ENCODE measurements at places on chromosomes 2 and 18.

- DNase-seq, result no peak
- no peaks in the 10 kb centered on the region for H3K27me3 ChIP-seq
- no peaks in the 10 kb centered on the region for H3K36me3 ChIP-seq
- no peak overlapping the region for H3K27ac ChIP-seq
- H3K4me3 ChIP-seq, result no peak overlapping the region
- peaks cover 28% of the 10 kb centered on the region for H3K4me1 ChIP-seq
These were observed 1039.9 kb upstream of the POU3F3 start for GRCh38 chr2:103814016-103814415.

- no peak for DNase-seq
- peaks cover 4% of the 10 kb centered on the region for H3K4me1 ChIP-seq
- H3K4me3 ChIP-seq, result no peak overlapping the region
- H3K27me3 ChIP-seq, result no peaks in the 10 kb centered on the region
These were observed 601.0 kb downstream of the SLC4A3 start for GRCh38 chr2:220228310-220229006.

GRCh38 chr18:22790545-22791309 is 142.4 kb upstream of the RBBP8 start:
- no peak for DNase-seq
- H3K27me3 ChIP-seq, result no peaks in the 10 kb centered on the region
- H3K36me3 ChIP-seq, result no peaks in the 10 kb centered on the region
- no peak overlapping the region for H3K27ac ChIP-seq
- H3K4me3 ChIP-seq, result no peak overlapping the region
- no peaks in the 10 kb centered on the region for H3K4me1 ChIP-seq

- no peak overlapping the region for H3K4me3 ChIP-seq
- DNase-seq, result no peak
- peaks cover 29% of the 10 kb centered on the region for H3K4me1 ChIP-seq
- H3K27ac ChIP-seq, result no peak overlapping the region
These were observed 129.4 kb downstream of the TCF4 start for GRCh38 chr18:55458456-55459203.

DNA sequence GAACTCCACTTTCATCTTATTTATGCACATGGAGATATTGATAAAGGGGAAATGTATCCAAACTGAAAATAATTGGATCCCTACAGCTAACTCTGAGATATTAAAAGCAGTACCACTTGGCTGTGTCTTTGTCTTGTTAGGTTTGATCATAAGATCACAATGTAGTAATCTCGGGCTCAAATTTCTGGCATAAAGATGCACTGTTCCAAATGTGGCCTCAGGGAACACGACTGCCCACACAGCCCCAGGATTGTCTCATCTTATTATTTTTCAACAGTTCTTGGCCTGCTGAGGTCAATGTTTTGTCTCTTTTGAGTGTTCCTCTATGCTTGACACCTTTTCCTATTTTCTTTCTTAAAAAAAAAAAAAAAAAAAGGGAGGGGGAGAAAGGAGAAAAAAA is 114.1 kb downstream of the GBX2 start:
- no peaks in the 10 kb centered on the region for H3K36me3 ChIP-seq
- no peak for DNase-seq
- H3K4me3 ChIP-seq, result peak overlapping the region; percentile 21
- H3K27me3 ChIP-seq, result no peaks in the 10 kb centered on the region
- H3K4me1 ChIP-seq, result peaks cover 38% of the 10 kb centered on the region

DNA sequence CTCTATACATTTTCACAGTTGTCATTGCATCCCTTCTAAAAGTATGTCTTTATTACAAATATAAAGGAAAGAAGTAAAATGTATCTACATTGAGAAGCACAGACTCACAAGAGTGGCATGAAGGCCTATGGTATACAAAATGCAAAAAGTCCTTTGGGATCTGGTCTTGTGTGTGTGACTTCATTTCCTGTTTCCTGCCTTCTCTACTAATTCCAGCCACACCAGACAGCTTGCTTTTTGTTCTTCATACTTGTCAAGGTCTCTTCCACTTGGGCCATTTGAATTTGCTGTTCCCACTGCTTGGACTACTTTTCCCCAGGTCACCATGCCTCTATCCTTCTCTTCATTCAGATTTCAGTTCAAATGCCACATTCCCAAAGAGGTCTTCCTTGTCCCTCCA is 6.7 kb upstream of the PNO1 start:
- 0 out of 2 replicates have a peak, but pooled peaks cover 2% of the 10 kb centered on the region for H3K36me3 ChIP-seq
- no peak overlapping the region for H3K27ac ChIP-seq
- DNase-seq, result no peak
- H3K27me3 ChIP-seq, result no peaks in the 10 kb centered on the region
- peaks cover under 1% of the 10 kb centered on the region for H3K4me1 ChIP-seq
- H3K4me3 ChIP-seq, result no peak overlapping the region

DNA sequence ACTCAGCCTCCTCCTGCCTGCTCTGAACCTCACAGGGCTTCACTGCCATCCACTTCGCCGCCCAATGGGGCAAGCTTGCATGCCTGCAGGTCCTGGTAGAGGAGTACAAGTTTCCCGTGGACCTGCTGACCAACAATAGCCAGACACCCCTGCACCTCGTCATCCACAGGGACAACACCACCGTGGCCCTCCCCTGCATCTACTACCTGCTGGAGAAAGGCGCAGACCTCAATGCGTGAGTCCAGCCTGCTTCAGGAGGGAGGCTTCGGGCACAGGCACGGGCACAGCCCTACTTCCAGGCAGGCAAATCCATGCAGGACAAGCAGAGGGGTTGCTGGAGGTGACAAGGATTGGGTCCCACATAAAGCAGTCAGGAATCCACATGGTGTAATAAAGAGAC is 1.2 kb downstream of the ANKRD53 start:
- DNase-seq, result no peak
- H3K27me3 ChIP-seq, result peaks cover 22% of the 10 kb centered on the region
- H3K27ac ChIP-seq, result no peak overlapping the region

- H3K4me3 ChIP-seq, result no peak overlapping the region
- peak; percentile 70 for DNase-seq
- H3K27me3 ChIP-seq, result no peaks in the 10 kb centered on the region
- H3K27ac ChIP-seq, result peak overlapping the region; percentile 72
- H3K36me3 ChIP-seq, result peaks cover 4% of the 10 kb centered on the region
- H3K4me1 ChIP-seq, result peaks cover 16% of the 10 kb centered on the region
These were observed 224.5 kb downstream of the TXNL1 start for GRCh38 chr18:56413862-56414261.

DNA sequence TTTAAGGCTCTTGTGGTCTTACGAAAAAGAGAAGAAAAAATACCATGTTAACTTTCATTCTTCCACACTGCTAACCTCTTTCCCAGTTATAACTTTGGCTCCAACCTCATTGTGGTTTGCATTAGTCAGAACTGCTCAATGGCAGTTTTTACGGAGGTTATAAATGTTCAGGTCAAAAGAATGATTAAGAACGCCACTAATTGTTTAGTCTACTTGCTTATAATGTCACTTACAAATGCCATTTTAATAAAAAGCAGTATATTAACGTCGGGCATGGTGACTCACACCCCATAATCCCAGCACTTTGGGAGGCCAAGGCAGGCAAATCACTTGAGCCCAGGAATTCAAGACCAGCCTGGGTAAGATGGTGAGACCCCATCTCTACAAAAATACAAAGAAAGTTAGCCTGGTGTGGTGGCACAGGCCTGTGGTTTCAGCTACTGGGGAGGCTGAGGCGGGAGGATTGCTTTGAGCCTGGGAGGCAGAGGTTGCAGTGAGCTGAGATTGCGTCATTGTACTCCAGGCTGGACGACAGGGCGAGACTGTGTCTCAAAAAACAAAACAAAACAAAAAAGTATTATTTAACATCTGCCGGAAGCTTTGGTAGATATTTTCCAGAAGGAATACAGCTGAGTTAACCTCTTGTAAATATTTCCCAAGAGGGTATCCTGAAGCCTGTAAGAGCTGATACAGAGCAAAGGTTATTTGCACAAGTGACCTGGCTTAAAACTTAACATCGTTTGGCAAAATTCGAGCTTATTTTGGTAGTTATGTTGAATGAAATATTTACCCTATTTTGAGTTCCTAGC is 5.1 kb downstream of the AGPS start:
- no peak overlapping the region for H3K4me3 ChIP-seq
- H3K27me3 ChIP-seq, result no peaks in the 10 kb centered on the region
- H3K4me1 ChIP-seq, result peaks cover 32% of the 10 kb centered on the region
- H3K27ac ChIP-seq, result no peak overlapping the region

- no peak overlapping the region for H3K27ac ChIP-seq
- H3K4me3 ChIP-seq, result no peak overlapping the region
- no peaks in the 10 kb centered on the region for H3K27me3 ChIP-seq
- H3K4me1 ChIP-seq, result no peaks in the 10 kb centered on the region
- peaks cover 5% of the 10 kb centered on the region for H3K36me3 ChIP-seq
These were observed 141.4 kb downstream of the SNTG2 start for GRCh38 chr2:1091895-1092585.

GRCh38 chr2:36964496-36965058 is 1.8 kb downstream of the STRN start:
- peak overlapping the region; percentile 92 for H3K4me3 ChIP-seq
- no peaks in the 10 kb centered on the region for H3K27me3 ChIP-seq
- no peak for DNase-seq
- H3K27ac ChIP-seq, result peak overlapping the region; percentile 95

DNA sequence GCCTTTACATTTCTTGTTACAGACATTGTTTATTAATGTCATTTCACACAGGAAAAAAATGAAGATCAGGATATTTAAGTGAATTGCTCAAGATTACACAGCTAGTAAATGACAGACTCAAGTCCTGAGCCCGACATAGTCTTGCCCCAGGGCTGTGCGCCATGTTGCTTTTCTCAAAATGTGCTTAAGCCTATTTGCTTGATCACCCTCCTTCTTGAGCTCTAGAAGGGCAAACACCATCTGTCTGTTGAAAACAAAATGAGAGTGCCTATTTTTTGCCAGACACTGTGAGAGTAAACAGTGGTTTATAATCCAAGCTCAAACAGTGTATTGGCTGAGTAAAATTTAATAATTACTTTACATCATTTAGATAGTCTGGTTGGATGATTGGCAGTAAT is 34.8 kb upstream of the HNMT start:
- DNase-seq, result no peak
- H3K27me3 ChIP-seq, result no peaks in the 10 kb centered on the region
- H3K4me3 ChIP-seq, result no peak overlapping the region
- H3K27ac ChIP-seq, result no peak overlapping the region
- no peaks in the 10 kb centered on the region for H3K36me3 ChIP-seq

- no peak overlapping the region for H3K4me3 ChIP-seq
- H3K36me3 ChIP-seq, result peaks cover 7% of the 10 kb centered on the region
- no peak overlapping the region for H3K27ac ChIP-seq
These were observed 1207.7 kb downstream of the SUCLG1 start for GRCh38 chr2:83251321-83251872.

- no peaks in the 10 kb centered on the region for H3K36me3 ChIP-seq
- DNase-seq, result peak; percentile 72
- peak overlapping the region; percentile 85 for H3K4me3 ChIP-seq
- peaks cover 38% of the 10 kb centered on the region for H3K27me3 ChIP-seq
- peaks cover 30% of the 10 kb centered on the region for H3K4me1 ChIP-seq
- no peak overlapping the region for H3K27ac ChIP-seq
These were observed 3.2 kb downstream of the ID2 start for GRCh38 chr2:8684878-8685696.

DNA sequence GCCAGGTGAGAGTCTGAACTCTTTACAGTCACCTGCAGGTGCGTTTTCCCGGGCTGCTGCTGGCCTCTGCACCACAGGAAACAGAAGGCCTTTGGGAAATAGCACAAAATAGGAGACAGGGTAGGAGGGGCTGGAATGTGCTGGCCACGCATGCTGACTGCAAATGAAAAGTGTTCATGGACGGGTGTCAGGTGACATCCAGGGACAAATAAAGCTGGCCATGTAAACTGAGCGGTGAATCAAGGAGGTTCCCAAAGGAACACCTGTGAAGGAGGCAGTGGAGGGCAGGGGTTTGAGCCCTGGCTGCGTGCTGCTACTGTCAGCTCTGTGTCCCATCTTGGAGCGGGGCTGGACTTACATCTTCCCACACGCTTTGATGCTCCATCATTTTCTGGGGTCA is 42.4 kb upstream of the GBX2 start:
- DNase-seq, result no peak
- H3K27ac ChIP-seq, result no peak overlapping the region
- no peaks in the 10 kb centered on the region for H3K36me3 ChIP-seq
- H3K27me3 ChIP-seq, result no peaks in the 10 kb centered on the region
- peaks cover 4% of the 10 kb centered on the region for H3K4me1 ChIP-seq
- no peak overlapping the region for H3K4me3 ChIP-seq

GRCh38 chr2:238220892-238221521 is 17.5 kb upstream of the ILKAP start:
- DNase-seq, result no peak
- H3K27me3 ChIP-seq, result no peaks in the 10 kb centered on the region
- H3K36me3 ChIP-seq, result no peaks in the 10 kb centered on the region
- H3K4me1 ChIP-seq, result no peaks in the 10 kb centered on the region
- no peak overlapping the region for H3K4me3 ChIP-seq

- no peaks in the 10 kb centered on the region for H3K4me1 ChIP-seq
- H3K27me3 ChIP-seq, result no peaks in the 10 kb centered on the region
- no peak for DNase-seq
- H3K4me3 ChIP-seq, result no peak overlapping the region
These were observed 13.1 kb upstream of the MYL12A start for GRCh38 chr18:3234457-3234856.

GRCh38 chr2:45169339-45170190 is 160.3 kb upstream of the SIX2 start:
- peaks cover 12% of the 10 kb centered on the region for H3K4me1 ChIP-seq
- DNase-seq, result peak; percentile 70
- H3K36me3 ChIP-seq, result no peaks in the 10 kb centered on the region

- H3K27me3 ChIP-seq, result no peaks in the 10 kb centered on the region
- peaks cover 16% of the 10 kb centered on the region for H3K4me1 ChIP-seq
- no peak overlapping the region for H3K4me3 ChIP-seq
- H3K36me3 ChIP-seq, result no peaks in the 10 kb centered on the region
- no peak for DNase-seq
These were observed 42.6 kb downstream of the CYRIA start for GRCh38 chr2:16623031-16623430.

GRCh38 chr2:128270672-128271596 is 47.7 kb downstream of the HS6ST1 start:
- H3K27ac ChIP-seq, result no peak overlapping the region
- no peaks in the 10 kb centered on the region for H3K36me3 ChIP-seq
- H3K4me1 ChIP-seq, result no peaks in the 10 kb centered on the region
- no peak overlapping the region for H3K4me3 ChIP-seq
- DNase-seq, result no peak
- no peaks in the 10 kb centered on the region for H3K27me3 ChIP-seq

GRCh38 chr2:118845522-118846441 is 1.7 kb downstream of the EN1 start:
- DNase-seq, result peak; percentile 57
- peak overlapping the region; percentile 67 for H3K4me3 ChIP-seq
- H3K36me3 ChIP-seq, result no peaks in the 10 kb centered on the region
- peaks cover 72% of the 10 kb centered on the region for H3K4me1 ChIP-seq

DNA sequence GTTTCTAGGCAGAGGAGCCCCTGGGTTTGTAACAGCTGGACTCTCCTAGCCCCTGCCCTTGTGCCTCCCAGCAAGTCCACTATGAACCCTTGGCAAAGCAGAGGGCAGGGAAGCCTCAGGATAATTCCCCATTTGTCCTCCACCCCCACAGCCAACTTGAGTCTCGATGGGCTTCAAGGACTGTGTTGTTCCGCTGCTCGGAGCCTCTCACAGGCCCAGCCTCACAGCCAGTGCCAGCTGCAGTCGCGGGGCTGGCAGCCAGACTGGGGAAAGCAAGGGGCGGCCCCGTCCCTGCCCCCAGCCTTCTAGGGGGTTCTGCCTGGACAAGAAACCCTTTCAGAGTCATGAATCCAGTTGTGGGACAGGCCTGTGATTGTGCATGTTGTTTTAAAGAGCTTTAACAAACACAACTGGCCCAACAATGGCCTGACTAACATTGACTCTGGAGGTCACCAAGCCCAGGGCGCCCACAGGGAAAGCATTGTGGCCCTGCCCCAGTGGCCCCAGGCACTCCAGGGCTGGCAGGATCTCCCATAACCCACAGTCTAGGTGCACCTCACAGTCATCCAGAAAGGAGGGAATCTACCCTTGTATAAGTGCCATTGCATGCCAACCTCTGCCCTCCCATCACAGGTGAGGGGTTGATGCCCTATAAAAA is 71.8 kb upstream of the DAPL1 start:
- H3K36me3 ChIP-seq, result no peaks in the 10 kb centered on the region
- H3K27ac ChIP-seq, result no peak overlapping the region
- no peaks in the 10 kb centered on the region for H3K27me3 ChIP-seq
- no peak overlapping the region for H3K4me3 ChIP-seq

Measured in GM23338 (cell line).